ENCODE measurements at places on chromosomes 16 and 17.

DNA sequence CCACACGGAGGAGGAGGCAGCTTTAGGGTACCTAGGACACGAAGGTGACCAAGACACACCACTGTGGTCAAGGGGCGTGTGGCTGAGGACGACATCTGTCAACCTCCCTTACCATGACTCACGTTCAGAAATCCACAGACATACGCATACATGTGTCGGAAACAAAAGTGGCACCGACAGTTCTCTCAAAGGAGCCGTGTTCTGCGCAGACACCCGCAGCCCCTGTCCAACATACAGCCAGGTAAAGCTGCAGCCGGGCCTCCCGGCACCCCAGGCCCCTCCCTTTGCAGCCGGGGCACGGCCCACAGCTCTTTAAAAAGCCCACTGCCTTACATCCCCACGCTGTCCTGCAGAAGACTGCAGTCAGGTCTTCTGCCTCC lies 40.5 kb upstream of the KLHDC4 start:
- no peak for DNase-seq

GRCh38 chr16:7090628-7091115 lies 242.0 kb upstream of the RBFOX1 start:
- no peak for DNase-seq

GRCh38 chr16:88810912-88811768 lies 588 bp downstream of the APRT start:
- peak; percentile 76 for DNase-seq

- DNase-seq = no peak
Measured at GRCh38 chr17:80286638-80286960, 25.9 kb downstream of the RNF213 start.

DNA sequence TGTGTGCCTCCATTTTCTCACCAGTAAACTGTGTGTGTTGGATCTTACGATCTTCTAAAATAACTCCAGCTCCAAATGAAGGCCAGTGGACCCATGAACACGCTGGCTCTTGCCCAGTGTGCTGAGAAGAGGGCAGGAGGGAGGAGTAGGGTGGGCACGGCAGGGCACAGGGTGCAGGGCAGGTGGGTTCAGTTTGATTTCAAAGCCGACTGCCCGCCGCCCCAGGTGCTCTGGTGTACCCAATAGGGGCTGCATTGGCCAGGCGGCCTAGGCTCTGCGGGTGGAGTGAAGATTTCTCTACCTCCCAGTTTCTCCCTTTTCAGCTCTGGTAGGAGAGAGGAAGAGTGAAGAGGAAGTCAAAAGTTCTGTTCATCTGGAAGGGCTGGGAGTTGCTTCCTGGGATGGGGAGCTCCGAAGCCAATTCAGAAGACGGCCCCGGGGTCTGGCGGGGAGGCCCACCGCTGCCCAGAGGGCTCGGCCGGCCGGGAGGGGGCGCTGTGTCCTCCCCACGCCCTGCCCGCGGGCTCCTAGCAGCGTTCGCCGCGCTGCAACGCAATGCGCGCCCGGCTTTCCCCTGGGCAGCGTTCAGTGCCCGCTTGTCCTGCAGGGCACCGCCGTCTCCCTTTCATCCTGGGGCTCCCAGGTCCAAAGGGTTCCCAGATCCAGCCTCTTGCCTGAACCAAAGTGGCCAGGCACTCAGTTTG lies 1.1 kb upstream of the CRHR1 start:
- no peak for DNase-seq

GRCh38 chr17:8776881-8777280 lies 18.5 kb upstream of the SPDYE4 start:
- no peak for DNase-seq

- DNase-seq = no peak
Measured at GRCh38 chr16:52515068-52515671, 31.8 kb downstream of the TOX3 start.

DNA sequence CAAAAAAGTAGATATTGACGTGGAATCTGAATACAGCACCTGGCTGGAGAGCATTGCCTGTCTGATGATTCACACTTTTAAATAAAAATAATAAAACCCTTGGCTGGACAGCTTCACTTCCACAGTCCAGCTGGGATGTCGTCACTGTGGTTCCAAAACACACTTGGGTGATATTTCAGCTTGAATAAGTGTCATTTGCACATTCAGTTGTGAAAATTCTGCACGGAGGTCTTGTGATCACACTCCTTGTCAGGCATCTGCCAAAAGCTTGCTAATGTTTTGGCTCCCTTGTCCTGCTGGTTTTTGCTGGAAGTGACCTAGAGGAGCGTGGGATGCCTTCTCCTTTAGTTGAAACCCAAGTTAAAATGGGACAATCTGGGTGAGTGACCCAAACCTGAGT lies 60.7 kb downstream of the PCTP start:
- DNase-seq = no peak

GRCh38 chr17:38727736-38728135 lies 2.4 kb upstream of the CISD3 start:
- DNase-seq = peak; percentile 96

- DNase-seq = peak; percentile 16
Measured at GRCh38 chr16:73189136-73189535, 141.2 kb upstream of the ZFHX3 start.

DNA sequence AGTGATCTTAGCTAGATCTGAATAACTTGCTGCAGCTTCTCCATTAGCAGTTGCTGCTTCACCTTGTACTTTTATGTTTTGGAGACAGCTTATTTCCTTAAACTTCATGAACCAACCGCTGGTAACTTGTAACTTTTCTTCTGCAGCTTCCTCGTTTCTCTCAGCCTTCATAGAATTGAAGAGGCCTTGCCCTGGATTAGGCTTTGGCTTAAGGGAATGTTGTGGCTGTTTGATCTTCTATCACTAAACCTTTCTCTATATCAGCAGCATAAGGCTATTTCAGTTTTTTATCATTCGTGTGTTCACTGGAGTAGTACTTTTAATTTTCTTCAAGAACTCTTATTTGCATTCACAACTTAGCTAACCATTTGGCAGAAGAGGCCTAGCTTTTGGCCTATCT lies 21.5 kb upstream of the TMEM92 start:
- no peak for DNase-seq

- no peak for DNase-seq
Measured at GRCh38 chr17:50879086-50879485, 12.9 kb upstream of the TOB1 start.

DNA sequence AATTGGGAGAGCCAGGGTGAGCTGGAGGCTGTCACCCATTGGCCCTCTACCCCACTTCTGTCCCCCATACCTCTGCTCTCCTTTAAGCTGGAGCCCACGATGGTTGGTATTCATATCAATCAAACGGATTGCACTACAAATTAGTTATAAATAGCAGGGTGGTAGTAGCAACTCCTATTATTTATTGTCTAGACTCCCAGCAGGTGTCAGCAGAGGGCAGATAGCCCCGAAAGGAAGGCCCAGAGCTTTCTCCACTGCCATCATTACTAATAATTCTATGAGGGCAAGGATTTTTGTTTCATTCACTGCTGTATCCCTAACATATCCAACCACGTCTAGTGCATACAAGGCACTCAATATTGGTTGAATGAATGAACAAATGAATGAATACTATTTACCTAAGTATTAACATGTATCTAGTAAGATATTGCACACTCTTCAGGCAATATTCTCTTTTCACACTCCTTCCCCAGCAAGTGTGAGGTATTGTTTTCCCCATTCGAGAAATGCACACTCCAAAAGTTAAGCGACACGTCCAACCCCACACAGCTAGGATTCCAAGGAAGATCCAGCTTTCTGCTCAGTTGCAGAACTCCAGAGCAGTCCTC lies 6.3 kb downstream of the C17orf50 start:
- peak; percentile 40 for DNase-seq

GRCh38 chr16:22948603-22949368 lies 134.8 kb downstream of the HS3ST2 start:
- peak; percentile 45 for DNase-seq

- DNase-seq = peak; percentile 50
Measured at GRCh38 chr16:57892041-57892440, 78.9 kb downstream of the CNGB1 start.

DNA sequence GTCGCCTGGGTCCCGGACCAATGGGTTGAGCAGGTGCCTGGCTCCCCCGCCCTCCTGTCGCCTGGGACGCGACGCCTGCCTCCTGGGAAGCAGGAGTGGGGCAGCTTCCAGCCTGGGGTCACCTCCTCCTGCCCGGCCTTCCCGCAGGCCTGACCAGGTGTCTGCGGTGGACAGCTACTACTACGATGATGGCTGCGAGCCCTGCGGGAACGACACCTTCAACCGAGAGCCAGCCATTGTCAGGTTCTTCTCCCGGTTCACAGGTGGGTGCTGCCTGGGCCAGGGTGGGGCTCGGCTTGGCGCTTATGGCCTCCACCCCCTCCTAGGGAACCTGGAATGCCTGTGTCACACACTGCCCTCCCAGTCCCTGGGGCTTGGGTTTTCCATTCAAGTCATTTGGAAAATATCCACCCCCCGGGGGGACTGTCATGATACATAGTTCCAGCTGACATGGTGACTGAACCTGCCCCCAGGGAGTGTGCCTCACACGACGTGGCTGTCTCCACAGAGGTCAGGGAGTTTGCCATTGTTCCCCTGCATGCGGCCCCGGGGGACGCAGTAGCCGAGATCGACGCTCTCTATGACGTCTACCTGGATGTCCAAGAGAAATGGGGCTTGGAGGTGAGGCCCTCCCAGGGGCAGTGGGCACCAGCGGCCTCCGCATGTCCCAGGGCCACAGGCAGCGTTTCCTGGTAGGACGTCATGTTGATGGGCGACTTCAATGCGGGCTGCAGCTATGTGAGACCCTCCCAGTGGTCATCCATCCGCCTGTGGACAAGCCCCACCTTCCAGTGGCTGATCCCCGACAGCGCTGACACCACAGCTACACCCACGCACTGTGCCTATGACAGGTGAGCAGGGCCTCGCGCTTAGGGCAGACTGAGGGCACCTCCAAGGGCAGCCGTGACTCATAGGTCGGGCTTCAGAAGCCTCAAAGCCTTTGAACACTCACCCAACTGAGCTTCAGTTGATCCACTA lies 2.3 kb downstream of the DNASE1 start:
- DNase-seq = no peak

GRCh38 chr17:50128441-50129352 lies 1.3 kb downstream of the SAMD14 start:
- DNase-seq = peak; percentile 15

- no peak for DNase-seq
Measured at GRCh38 chr17:61351745-61352407, 47.8 kb upstream of the TBX2 start.

DNA sequence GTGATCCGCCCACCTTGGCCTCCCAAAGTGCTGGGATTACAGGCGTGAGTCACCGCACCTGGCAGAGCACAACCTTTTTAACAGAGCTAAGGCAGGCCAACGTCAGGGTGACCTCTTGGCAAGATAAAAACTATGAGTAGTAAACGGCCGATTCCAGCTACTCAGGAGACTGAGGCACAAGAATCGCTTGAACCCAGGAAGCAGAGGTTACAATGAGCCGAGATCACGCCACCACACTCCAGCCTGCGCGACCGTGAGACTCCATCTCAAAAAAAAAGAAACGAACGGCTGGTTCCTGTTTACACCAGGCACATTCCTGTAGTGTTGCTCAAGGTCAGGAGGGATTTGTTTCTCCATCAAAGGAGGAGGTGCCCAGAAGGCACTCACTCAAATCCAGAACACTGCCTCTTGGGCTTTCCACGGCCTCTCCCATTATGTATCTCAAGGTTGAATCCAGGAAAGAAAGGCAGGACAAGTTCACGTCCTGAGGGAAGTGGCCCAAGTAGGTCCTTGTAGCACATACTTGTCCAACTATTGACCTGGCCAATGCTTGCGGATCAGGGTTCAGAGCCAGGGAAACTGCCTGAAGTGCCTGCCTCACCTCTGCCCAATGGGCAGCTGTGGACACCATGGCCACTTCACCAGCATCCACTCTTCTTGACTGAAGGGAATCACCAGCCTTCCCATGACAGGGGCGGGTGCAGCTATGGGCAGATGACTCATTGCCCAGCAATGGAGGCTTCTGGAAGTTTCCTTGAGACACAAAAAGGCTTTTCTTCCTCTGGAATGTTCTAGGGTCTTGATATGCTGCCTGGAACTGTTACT lies 13.5 kb downstream of the KNOP1 start:
- peak; percentile 32 for DNase-seq

DNA sequence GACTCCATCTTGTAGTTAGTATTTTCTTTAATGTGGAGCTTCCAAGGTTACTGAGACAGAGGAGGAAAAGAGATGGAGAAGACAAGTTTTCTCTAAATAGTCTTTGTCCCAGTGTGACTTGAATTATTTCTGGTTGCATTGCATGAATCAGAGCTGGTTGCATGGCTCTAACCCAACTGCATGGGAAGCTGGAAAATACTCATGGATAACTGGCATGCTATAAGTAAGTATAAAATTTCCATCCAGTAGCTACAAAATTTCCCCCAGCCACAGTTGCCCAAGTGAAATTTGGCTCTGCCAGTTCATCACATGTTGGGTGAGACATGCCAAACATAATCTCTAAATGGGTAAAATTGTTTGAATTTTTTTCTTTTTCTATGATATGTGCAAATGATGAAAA lies 1161.5 kb downstream of the CDH11 start:
- DNase-seq = no peak

GRCh38 chr16:81599034-81599744 lies 154.6 kb downstream of the CMIP start:
- no peak for DNase-seq

- DNase-seq = peak; percentile 92
Measured at GRCh38 chr16:11211977-11212797, 43.8 kb downstream of the SOCS1 start.

DNA sequence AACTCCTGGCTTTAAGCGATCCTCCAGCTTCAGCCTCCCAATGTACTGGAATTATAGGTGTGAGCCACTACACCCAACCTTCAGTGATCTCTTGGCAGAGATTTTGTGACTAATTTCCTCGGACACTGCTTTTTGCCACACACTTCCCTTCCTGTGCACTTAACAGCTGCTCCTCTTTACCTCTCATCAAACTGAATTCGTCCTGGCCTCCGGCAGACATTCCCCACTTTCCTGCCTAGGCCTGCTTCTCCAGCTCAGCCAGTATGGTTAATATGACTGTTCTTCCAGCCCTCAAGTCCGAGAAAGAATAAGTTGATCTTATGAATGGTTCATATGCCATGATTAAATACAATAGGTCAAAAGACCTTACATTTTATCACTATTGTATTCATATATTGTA lies 69.0 kb upstream of the MTMR4 start:
- no peak for DNase-seq

GRCh38 chr16:58494981-58495520 lies 4.9 kb upstream of the NDRG4 start:
- peak; percentile 37 for DNase-seq

- peak; percentile 75 for DNase-seq
Measured at GRCh38 chr17:74089869-74090464, 113.5 kb upstream of the RPL38 start.

GRCh38 chr17:61478026-61478789 lies 26.0 kb downstream of the TBX4 start:
- DNase-seq = no peak

DNA sequence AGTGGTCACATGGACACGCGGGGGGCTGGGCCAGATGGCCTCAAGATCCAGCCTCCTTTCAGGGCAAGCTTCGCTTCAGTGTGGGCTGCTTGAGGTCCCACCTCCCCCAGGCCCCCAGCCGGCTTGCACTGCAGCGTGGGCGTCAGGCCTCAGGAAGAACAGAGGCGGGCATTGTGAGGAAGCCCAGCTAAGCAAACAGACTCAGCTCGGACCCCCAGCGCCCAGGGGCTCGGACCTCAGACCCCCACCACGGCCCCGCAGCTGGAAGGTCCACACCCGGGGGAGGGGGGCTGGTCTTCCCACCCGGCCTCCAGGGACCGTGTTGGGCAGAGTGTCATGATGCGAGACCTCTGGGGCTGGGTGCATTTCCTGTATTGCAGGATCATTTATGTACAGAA lies 24.7 kb upstream of the ZNF469 start:
- no peak for DNase-seq

GRCh38 chr17:57708410-57708809 lies 36.7 kb downstream of the CCDC182 start:
- peak; percentile 1 for DNase-seq

Measured in inflammatory macrophage treated with lipopolysaccharide for 4 hours (primary cell).